ENCODE measurements at places on chromosomes 2 and 18.

- no peak for DNase-seq
These were observed 19.1 kb downstream of the CAPG start for GRCh38 chr2:85390941-85391669.

GRCh38 chr2:190964170-190964795 is 49.7 kb downstream of the STAT1 start:
- no peak for DNase-seq

DNA sequence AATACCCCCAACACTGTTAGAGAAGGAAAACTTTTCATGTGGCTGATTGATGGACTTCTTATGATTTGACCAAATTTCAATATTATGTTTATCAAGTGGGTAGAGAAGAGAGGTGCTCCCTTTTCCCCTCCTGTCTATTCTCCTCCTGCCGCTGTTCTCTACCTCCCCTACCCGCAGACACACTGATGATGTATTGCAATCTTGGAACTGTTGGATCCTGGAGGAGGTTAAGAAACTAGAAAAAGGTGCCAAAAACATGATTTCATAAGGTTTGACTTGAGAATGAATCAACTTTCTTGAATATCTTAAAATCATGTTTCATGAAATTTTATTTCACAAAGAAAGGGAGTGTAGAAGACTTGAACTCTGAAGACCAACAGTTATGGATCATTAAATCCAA is 125.8 kb downstream of the MEIS1 start:
- DNase-seq = no peak

DNA sequence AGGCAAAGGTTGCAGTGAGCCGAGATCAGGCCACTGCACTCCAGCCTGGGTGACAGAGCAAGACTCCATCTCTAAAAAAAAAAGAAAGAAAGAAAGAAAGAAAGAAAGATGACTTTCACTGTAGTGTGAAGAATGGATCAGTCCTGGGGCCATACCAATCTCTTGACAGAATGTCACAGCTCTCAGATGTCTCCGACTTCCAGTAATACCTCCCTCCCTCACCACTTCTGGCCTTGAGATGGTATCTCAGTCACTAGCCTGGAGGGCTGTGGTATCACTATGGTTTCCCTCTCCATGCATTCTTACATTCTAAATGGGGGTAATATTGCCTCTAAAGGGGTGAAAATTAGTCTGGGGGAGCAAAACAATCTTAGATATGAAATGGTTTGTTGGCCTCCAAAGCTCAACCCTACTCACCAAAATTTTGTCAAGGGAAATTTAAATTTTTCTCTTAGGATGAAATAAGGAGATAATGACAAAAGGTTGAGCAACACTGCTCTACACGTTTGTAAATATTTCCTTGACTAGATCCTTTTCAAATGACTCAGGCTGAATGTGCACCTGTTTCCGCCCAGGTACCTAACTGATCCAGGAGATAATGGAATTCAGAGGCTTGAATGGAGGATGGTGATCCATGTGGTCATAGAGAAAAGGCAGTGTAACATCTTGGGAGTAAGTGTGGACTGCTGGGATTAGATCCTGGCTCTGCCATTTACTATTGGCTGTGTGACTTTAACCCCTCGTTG is 19.9 kb upstream of the SPRED2 start:
- DNase-seq = no peak

- DNase-seq = no peak
These were observed 93.0 kb upstream of the MYO3B start for GRCh38 chr2:170084820-170085491.

- DNase-seq = no peak
These were observed 14.1 kb upstream of the ZSWIM2 start for GRCh38 chr2:186862869-186863709.

Data from RCC 7860 (cell line).